ENCODE measurements at places on chromosomes 6 and 20.

DNA sequence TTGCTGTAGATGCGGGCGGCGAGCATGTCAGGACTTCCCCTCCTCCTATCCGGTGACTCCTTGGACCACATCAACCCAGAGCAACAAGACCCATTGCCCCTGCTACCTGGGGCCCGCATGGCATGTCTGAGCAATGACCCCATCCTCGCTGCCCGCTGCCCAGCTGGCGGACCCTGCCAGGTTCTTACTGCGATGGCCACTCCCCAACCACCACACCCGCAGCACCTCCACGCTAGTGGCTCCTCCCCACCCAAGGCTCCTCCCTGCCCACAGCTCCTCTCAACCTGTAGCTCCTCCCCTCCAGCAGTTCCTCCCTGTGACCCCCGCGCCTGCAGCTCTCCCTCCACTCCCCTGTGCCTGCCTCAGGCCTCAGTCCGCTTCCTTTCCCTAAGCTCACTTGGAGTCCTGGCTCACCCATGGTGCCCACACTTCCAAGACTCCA lies 17.6 kb upstream of the SERPINB9 start:
- DNase-seq: peak; percentile 36

DNA sequence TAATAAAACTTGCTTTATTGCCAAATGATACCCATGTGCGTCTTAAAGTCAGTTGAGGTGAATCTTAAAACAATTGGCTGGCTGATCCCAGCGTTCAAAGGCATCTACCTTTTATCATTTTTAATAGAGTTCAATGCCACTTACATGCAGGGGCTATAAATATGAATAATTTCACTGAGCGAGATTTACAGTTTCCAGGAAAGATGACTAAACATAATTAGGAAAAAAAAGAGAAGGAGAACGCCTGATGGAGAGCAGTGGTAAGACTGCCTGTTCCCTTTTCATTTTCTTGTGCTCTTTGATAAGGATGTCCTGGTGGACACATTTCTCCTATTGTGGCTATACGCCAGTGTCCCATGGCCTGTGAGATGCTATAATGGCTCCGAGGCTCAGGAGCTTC lies 139.9 kb upstream of the SLC22A23 start:
- DNase-seq: no peak

GRCh38 chr6:157271911-157272310 lies 51.4 kb downstream of the TMEM242 start:
- DNase-seq: peak; percentile 23

GRCh38 chr6:30810813-30811339 lies 66.5 kb upstream of the IER3 start:
- DNase-seq: no peak

GRCh38 chr20:1507276-1507675 lies 16.1 kb upstream of the SIRPB2 start:
- no peak for DNase-seq

- no peak for DNase-seq
These were observed 29.7 kb upstream of the FAM50B start for GRCh38 chr6:3819161-3820110.

- no peak for DNase-seq
These were observed 115.9 kb upstream of the NAA20 start for GRCh38 chr20:19901226-19901625.

- DNase-seq: no peak
These were observed 2.6 kb downstream of the BNIP5 start for GRCh38 chr6:36333931-36334725.

DNA sequence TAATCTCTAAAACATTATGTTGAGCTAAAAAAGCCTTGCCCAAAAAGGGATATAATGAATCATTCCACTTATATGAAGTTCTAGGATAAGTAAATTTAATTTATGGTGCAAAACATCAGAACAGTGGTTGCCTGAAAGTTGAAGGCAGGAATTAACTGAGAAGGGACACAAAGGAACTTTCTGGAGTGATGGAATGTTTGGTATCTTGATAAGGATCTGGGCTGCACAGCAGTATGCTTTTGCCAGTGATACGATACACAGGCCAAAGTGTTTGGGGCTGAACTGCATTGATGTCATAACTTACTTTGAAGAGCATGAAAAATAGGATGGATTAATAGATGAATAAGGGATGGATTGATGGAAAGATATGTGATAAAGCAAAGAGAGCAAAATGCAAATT lies 146.1 kb upstream of the LRFN2 start:
- no peak for DNase-seq

DNA sequence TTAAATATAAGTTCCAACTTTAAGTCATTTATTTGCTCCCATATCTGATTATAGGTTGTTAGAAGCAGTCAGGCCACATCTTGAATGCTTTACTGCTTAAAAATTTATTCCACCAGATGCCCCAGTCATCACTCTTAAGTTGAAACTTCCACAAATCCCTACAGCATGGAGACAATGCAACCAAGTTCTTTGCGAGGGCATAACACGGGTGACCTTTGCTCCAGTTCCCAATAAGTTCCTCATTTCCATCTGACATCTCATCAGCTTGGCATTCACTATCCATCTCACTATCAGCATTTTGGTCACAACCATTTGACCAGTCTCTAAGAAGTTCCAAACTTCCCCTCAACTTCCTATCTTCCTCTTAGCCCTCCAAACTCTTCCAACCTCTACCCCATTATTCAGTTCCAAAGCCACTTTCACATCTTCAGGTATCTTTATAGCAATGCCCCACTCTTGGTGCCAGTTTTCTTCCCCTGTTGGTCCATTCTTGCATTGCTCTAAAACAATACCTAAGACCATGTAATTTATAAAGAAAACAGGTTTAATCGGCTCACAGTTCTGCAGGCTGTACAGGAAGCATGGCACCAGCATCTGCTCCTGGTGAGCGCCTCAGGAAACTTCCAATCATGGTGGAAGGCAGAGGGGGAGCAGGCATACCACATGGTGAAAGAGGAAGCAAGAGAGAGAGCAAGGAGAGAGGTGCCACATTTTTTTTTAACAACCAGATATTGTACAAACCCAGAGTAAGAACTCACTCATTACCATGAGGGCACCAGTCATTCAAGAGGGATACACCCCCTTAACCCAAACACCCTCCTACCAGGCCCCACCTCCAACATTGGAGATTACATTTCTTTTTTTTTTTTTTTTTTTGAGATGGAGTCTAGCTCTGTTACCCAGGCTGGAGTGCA lies 15.9 kb upstream of the ITPR3 start:
- DNase-seq: no peak

DNA sequence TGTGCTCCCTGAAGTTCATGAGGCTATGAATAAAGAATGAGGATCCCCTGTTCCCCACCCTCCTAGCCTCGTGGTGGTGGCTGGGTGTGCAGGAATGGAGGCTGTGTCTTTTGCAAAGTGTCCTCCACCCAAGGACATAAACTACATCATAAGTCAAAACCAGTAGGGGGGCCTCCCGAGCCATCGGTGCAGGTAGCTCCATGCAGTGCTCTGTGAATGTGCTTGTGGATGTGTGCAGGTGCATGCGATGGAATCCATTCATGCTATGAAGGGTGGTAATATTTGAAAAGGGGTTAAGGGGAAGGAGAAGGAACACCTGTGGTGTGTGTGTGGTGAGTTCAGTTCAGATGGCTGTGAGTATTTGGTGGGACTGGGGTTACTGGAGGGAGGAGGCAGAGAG lies 197.3 kb downstream of the NRN1 start:
- DNase-seq: no peak
